DMS53 (cell line): ENCODE measurements at places on chromosomes 3 and 15.

GRCh38 chr15:71761649-71762048, 48.7 kb upstream of the NR2E3 start:
- DNase-seq = peak; percentile 90

DNA sequence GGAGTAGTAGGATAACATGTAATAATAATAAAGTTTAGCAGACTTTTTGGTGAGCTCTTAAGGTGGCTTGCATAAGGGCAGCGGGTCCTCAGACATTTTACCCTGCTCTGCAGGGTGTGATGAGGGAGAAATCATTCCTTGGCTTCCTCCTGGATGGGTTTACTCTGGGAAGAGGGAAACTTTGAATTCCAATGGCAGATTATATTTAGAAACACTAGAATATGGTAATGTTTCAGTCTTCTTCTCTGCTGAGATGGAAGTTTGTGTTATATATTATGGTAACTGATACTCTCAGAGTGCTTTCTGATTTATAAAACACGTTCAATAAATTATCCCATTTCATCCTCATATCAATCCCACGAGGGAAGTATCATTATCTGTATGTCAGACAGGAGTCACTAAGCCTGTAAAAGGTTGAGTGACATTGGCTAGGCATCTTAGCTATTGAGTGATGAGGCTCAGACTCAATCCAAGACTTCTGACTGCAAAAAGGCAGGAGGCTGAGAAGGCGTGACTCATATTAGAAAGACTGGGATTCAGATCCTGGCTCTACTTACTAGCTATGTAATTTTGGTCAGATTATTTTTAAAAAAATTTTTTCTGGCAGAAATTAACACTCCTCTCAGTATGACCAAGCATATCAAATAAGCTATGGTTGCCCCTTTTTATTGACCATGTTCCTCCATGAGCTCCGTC, 19.3 kb downstream of the PDIA5 start:
- DNase-seq = no peak

GRCh38 chr3:157452097-157452496, 15.4 kb downstream of the PTX3 start:
- DNase-seq = no peak

- no peak for DNase-seq
Measured at GRCh38 chr3:12349895-12350811, 61.3 kb downstream of the PPARG start.

- peak; percentile 75 for DNase-seq
Measured at GRCh38 chr3:134650431-134651346, at the start of gene KY. KY (minus strand) TSS chr3:134651022; CDS start chr3:134650960, 62 bp downstream.

DNA sequence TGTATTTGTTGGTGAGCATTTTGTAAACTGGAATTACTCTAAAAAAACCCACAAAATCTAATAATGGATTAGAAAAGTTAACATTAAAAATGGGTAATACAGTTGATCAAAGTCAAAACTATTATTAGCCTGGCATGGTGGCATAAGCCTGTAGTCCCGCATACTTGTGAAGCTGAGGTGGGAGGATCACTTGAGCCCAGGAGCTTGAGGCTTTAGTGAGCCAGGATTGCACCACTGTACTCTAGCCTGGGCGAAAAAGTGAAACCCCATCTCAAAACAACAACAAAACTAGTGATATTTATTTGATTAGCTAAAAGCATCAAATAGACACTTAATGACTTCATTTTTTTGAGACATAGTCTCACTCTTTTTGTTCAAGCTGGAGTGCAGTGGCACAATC, 3.6 kb downstream of the SNX1 start:
- DNase-seq = no peak

- no peak for DNase-seq
Measured at GRCh38 chr3:151306168-151306810, 10.3 kb downstream of the GPR87 start.

GRCh38 chr15:100692246-100692645, 89.9 kb downstream of the ASB7 start:
- no peak for DNase-seq

- DNase-seq = no peak
Measured at GRCh38 chr3:15611018-15611417, 9.5 kb downstream of the BTD start.

DNA sequence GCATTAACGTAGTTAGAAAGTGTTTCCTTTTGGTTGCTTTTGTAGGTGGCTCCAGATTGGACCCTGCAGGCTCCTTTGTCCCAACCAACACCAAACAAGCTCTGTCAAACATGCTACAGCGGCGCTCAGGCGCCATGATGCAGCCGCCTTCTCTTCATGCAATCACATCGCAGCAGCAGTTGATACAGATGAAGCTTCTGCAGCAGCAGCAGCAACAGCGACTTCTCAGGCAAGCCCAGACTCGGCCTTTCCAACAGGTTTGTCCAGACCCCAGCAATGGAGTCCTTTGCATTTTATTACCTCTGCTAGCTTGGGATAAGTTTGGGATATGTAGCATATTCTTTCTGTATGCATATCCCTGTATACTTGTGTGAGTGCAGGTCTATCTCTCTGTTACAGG, 10.1 kb upstream of the P2RY12 start:
- DNase-seq = no peak

DNA sequence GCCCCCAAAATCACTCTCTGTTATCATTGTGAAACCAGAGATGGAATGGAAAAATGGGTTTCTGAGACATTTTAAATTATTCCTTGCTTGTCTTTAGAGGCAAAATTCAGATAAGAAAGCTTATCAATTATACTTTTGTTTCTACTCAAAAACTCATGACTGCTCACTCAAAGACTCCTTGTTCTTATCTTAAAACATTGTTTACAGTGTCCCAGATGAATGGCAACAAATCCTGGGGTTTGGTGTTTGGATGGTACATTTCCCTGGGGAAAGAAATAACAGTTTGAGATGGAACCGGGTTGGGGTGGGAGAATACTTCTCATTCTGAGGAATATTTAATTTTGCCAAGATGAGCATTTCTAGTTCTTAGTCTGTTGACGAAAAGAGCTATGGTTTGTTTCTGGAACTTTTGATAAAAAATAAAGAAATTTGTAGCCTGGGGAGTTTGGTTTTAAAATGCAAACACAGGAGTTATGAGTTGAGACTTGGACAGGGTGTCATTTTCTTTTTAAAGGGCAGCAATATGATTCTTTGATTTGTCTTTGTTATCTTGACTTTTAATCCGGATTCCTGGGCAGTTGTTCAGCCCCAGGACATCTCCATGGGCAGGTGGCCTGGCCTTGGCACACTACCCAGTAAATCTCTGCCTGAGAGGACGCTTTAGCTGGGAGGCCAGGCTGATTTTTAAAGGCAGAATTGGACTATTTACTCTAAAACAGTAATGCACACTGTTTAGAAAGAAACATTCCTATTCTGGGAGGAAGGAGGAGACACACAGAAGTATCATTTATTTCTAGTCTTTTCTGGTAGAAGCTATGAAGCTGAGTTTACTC, 32.4 kb downstream of the BTD start:
- DNase-seq = no peak

DNA sequence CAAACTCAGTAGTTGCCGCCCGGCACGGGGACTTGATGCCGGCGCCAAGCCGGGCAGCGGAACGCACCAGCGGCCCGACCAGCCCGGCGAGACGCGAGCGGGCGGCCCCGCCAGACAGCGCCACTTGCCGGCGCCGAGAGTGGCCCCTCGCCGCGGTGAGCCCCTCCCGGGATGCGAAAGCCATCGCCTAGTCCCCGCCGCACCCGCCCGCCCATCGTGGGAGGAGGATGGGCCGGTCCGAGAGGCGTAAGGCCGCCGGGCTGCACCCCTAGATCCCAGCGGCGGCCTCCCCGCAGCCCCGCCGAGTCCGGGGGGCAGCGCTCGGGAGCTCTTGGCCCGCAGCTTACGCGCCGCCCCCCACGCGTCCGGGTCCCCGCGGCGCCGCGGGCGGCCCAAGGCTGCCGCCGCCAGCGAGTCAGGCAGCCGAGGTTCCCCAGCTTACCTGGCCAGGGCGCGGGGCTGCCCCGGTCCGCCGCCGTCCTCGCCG, 609 bp downstream of the GOLGA8A start:
- DNase-seq = peak; percentile 55

DNA sequence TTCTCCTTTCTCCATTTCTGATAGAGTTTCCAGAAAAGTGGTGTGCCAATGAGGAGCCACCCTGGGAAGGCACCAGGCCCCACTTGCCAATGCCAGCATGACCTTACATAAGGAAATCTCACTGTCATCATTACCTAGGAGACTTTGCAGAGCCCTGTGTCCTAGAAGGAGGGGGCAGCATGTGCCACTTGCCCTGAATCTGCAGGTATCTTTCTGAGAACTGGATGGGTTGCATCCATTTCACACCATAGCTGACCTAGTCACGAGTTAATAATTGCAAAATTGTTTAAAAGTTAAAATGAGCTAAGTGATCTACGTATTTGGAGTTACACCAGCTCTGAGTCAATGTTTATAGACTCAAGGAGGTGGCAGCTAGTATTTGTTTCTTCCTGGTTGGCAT, 14.3 kb downstream of the CA12 start:
- DNase-seq = peak; percentile 7

DNA sequence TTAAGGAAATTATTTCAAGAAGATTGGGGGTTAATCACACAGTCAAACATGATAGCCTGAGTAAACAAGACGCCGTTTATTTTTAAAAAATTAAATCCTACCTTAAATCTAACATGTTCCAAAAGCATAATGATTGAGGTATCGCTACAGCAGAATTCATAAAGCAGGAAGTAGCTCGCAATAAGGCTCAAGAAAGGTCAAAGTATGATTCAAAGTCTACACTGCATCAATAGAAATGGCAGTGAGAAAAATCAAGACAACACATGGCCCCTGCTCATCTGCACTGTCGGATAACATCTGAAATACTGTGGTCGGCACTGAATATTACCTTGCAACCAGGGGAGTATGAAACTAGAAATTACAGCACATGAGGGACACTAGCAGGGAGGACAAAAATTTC, 93.2 kb downstream of the SMARCC1 start:
- no peak for DNase-seq

DNA sequence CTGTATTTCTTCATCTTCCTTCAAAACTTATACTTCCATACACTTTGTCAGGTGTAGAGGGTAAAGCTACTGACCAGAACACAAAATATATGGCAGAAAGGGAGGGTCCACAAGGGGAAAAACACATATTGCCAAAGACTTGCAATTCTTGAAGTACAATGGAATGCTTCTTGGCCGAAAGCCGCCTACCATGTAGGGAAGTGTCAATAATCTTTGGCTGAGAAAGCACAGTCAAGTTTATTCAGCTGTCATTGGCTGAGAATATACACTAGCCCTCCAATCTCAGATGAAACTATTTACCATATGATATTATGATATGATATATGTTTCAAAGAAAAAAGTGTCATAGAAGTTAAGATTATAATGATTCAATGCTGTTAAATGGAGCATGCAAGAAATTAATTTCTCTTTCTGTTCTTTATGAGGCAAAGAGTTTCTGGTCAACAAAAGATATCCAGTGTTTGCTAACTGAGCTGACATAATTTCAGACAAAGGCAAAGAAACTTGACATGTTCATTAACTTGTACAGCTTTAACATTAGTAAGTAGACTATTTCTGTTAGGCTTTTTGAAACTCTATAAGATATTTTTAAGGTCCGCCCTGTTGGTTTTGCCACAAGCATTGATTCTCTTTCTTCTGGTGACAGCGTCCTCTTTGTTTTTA, 89.0 kb upstream of the LPP start:
- DNase-seq = no peak

DNA sequence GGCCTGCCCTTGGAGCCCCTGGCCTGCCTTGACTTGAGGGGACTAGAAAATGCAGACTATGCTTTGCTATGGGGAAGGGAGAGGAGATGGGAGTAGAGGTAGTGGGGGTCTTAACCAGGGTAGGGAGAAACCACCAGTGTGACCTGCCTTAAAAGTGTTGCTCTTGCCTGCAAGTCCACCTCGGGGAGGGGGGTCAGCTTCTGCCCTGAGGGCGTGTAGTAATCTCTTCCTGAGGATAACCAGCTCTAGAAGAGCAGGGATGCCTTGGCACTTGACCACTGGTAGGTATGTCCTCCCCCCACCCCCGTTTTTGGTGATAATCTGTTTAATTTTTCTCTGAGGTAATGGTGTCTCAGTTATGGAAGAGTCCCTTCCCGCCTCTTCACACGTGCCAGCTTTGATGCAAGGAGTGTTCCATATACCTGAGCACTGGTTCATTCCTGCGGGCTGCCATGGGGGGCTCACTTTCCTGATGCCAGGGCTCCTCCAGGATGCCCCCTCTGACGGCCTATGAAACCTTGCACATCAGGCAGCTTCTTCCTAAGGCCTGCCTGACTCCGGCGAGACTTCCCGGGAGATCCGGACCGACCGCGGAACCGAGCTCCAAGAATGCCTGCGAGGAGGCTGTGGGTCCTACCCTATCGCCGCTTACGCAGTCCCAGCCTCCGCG, 780 bp upstream of the P4HTM start:
- DNase-seq = peak; percentile 36

- DNase-seq = peak; percentile 70
Measured at GRCh38 chr15:23081271-23081670, 41.9 kb upstream of the TUBGCP5 start.

DNA sequence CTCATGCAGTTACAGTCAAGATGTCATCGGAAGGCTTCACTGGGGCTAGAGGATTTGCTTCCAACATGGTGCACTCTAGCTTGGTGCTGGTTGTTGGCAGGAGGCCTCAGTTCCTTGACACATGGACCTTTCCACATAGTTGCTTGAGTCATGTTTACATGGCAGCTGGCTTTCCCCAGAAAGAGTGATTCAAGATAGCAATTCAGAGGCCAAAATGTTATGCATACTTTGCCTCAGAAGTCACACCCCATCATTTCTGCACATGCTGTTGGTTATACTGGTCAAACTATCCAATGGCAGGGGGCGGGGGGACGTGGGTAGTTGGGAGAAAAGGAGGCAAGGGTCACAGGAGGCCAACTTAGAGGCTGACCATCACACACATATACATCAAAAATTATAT, 58.7 kb downstream of the FOXB1 start:
- no peak for DNase-seq

GRCh38 chr15:90058308-90058707, 44.0 kb downstream of the IDH2 start:
- no peak for DNase-seq

- DNase-seq = no peak
Measured at GRCh38 chr3:161555320-161555719, 58.7 kb downstream of the OTOL1 start.

DNA sequence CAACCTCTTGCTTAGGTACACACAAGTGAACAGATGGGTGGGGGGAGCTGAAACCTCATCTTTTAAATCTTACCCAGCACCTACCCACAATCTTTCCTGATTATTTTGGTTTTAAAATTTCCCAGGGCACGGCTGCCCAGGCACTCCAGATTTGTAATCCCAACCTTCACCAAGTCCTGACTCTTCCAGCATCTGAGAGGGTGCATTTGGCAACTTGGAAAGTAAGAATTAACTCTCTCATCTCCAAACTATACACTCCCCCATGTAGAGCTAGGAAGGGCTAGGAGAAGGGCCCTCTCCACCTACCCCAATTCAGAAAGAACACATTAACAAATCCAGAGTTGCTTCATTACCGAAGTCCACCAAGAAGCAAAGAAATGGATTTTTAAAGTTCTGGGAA, 41.7 kb upstream of the PRICKLE2 start:
- DNase-seq = no peak
